ENCODE measurements at places on chromosomes 7 and 10.

- DNase-seq: no peak
Measured at GRCh38 chr7:212754-213153, 20.4 kb downstream of the FAM20C start.

GRCh38 chr7:141737118-141737835 is 881 bp upstream of the SSBP1 start:
- DNase-seq: no peak

GRCh38 chr7:1952169-1952760 is 280.5 kb downstream of the MAD1L1 start:
- no peak for DNase-seq

DNA sequence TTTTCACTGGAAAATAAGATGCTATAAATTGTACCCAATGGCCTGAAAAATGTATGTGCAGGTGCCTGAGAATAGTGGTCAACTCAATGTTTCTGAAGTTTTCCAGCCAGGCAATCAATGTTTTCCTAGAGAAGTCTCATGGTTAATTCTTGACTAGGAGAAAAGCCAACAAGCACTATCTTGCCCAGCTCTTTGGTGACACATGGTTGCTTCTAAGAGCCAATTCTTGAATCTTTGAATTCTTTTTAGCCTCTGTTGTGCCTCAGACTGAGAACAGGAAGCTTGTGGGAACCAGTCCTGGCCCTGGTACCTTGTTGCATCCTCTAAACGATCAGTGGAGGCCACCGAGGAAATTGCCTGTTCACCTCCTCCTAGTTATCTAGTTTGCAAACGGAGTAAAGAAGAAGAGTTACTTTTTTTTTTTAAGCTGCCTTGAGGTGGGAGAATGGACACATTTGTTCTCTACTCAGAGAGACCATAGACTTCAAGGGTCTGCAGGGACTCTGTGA is 144.0 kb upstream of the MKLN1 start:
- DNase-seq: no peak

- DNase-seq: no peak
Measured at GRCh38 chr7:144936314-144936713, 100.5 kb upstream of the TPK1 start.

DNA sequence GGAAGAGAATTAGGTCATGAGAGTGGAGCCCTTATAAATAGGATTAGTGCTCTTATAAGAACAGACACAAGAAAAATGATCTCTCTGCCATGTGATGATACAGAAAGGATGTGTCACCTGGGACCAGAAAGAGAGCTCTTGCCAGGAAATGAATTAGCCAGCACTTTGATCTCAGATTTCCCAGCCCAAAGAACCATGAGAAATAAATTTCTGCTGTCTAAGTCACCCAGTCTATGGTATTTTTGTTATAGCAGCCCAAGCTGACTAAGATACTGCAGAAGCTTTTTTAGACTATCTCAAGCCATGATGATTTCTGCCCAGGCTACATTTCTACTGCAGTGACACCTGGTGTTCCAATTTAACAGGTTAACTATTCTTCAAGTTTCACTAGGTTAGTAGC is 84.8 kb downstream of the RSU1 start:
- no peak for DNase-seq

GRCh38 chr7:24115661-24116060 is 168.3 kb upstream of the NPY start:
- DNase-seq: no peak

All from ecto neural progenitor cell (in vitro differentiated cells).